Stimulated activated CD4-positive, alpha-beta T cell treated with anti-CD3 and anti-CD28 coated beads, Interleukin-12 subunit alpha, Interleukin-12 subunit beta, amount 100 ng/mL, for 4 hours (primary cell): ENCODE measurements at places on chromosomes 3 and 15.

- DNase-seq: no peak
Observed at GRCh38 chr3:116007000-116007399, 383.7 kb downstream of the GAP43 start.

- no peak for DNase-seq
Observed at GRCh38 chr3:133505813-133506212, 67.7 kb upstream of the CDV3 start.

DNA sequence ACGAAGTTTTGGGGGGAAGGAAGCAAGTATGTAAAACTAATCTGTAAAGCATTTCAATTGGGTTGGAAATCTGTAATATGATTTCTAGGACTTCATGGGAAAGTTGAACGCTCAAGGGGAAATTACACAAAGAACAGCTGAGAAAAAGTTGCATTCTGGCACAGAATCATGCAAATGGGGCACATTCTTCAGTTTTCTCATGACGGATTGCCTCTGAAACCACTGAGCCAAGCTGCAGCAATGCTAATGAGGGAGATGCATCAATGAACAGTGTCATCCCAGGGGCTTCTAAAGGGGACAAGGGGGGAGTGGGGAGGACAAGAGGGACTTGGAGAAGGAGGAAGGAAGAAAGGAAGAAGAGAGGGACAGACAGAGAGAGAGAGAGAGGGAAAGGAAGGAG is 291.4 kb upstream of the ATP11B start:
- DNase-seq: no peak

- peak; percentile 71 for DNase-seq
Observed at GRCh38 chr15:78034495-78035191, 42.9 kb downstream of the TBC1D2B start.

- no peak for DNase-seq
Observed at GRCh38 chr3:14925729-14926591, 21.4 kb upstream of the NR2C2 start.

- no peak for DNase-seq
Observed at GRCh38 chr3:57787867-57788623, 31.9 kb downstream of the SLMAP start.

GRCh38 chr3:188417766-188418165 is 263.8 kb downstream of the LPP start:
- DNase-seq: no peak

GRCh38 chr15:70164910-70165715 is 67.4 kb upstream of the TLE3 start:
- DNase-seq: no peak

- DNase-seq: no peak
Observed at GRCh38 chr3:13713396-13713795, 164.5 kb downstream of the FBLN2 start.

GRCh38 chr3:37227870-37228549 is 53.6 kb upstream of the LRRFIP2 start:
- no peak for DNase-seq

DNA sequence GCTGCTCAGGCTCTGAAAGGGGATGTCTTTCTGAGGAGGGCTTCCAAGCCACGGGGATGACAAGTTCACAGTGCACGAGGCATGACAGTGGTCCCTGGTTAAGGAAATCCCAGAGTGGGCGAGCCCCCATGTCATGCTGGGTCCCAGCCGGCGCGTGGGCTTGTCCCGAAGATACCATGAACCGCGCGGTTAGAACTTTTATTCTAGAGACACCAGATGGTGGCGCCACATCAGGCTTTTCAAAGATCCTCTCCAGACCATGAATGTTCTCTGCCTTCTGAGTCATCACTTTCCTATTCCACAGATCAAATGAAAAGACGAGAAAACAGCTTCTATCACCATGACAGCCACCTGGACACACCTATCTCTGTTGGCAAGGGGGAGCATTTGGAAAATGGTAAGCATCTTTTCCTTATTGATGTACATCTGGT is 227.8 kb upstream of the LYSMD4 start:
- DNase-seq: no peak

DNA sequence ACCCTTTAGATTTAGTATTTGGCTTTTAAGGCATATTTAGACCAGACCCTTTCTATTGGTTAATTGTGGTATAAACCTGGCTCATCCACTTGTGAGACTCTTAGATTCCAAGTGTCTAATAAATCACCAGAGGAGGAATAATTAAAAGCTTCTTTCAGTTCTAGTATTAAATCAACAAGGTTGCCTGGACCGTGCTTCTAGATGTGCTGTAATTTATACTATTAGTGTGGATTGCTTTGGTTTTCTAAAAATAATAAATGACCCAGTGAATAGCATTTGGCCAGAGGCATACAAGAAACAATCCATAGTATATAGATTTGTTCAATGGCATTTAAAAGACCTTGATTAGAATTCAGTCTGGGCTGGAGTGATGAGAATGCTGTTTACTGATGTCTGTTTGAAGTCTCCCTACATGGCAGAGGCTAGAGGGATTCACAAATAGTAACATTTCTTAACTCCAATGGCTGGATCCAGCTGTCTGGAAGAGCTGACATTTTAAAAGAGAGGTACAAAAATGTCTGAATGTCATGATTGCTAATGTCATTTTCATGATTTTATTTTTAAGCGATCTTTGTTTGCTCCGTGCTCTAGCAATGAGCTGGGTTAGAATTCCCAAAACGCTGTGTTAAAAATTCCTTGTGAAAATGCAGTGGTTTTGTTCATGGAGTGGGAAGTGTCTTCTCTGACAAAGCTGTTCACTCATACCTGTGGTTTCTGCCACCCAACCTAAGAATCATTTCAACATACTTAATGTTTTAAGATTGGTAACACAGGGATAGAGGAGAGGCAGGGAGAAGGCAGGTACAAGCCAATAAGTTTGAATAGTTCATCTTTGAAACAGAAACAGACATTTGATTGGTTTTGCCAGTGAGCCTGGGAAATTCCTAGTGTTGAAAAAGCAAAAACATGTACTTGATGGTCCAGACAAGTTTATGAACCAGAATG is 89.9 kb downstream of the RBMS3 start:
- DNase-seq: no peak

DNA sequence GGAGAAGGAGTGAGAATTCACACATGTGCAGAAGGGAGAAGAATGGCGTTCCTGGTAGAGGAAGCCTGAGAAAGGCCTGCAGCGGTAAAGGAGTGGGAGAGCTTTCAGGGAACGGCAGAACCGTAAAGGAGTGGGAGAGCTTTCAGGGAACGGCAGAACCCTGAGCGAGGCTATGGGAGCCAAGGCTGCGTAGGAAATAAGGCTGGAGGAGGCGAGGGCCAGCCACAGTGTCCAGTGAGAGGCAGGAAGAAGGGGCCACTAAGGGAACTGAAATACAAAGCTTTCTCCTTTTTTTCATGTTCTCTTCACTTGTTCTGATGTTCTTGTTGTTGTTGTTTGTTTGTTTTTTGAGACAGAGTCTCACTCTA is 41.6 kb downstream of the GOLGA6L10 start:
- DNase-seq: no peak

- no peak for DNase-seq
Observed at GRCh38 chr15:34336991-34337556, 507 bp downstream of the SLC12A6 start.

GRCh38 chr15:69664572-69665571 is 212.3 kb downstream of the RPLP1 start:
- no peak for DNase-seq

DNA sequence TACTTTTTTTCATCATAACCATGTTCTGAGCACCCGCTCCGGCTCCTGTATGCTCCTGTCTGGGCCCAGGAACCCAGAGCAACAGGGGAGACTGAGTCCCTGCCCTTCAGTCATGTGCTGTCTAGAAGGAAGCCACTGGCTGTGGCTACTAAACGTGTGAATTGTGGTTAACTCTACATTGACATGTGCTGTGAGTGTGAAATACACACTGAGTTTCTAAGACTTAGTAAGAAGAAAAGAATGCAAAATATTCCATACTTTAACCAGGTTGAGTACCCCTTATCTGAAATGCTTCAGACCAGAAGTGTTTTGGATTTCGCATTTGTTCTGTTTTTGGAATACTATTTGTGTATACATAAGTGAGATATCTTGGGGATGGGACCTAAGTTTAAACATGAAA is 42.8 kb upstream of the CGNL1 start:
- no peak for DNase-seq

GRCh38 chr3:108552267-108553159 is 36.7 kb downstream of the CIP2A start:
- DNase-seq: no peak

GRCh38 chr3:114496874-114497273 is 203.0 kb downstream of the TIGIT start:
- DNase-seq: no peak
